ENCODE measurements at places on chromosomes 3 and 15.

DNA sequence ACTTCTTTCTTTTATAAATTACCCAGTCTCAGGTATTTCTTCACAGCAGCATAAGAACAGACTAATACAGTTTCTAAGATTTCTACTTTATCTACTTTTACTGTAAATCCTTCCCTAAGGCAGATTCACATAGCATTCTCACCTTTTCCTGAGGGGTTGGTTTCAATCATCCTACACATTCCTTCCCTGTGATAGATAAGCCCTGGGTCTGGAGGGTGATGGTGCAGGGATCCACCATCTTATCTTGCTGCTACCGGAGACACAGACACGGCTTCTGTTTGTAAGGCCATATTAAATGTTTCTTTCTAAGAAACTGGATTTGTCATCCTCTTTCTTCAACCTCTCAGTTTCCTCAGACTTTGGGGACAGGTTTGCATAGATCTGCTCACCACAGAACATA lies 6.1 kb downstream of the IQCF5 start:
- no peak for DNase-seq

GRCh38 chr3:15164340-15164739 lies 41.7 kb upstream of the CAPN7 start:
- DNase-seq: no peak

DNA sequence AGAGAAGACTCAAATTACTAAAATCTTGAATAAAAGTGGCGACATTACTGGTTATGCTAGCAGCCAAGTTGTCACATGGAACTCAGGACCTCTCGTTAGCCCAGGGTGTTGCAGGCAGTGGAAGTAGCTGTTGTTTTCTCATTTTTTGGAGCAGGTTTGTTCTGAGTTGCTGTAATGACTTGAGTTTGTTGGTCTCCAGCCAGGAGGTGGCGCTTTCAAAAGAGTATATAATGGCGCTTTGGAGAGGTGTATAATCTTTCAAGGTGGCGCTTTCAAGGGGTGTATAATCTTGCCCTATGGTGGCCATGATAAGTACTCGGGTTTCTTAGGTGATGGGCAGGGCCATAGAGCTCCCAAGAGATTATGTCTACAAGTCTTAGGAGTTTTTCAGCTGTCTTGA lies 632.7 kb downstream of the NTRK3 start:
- DNase-seq: no peak

DNA sequence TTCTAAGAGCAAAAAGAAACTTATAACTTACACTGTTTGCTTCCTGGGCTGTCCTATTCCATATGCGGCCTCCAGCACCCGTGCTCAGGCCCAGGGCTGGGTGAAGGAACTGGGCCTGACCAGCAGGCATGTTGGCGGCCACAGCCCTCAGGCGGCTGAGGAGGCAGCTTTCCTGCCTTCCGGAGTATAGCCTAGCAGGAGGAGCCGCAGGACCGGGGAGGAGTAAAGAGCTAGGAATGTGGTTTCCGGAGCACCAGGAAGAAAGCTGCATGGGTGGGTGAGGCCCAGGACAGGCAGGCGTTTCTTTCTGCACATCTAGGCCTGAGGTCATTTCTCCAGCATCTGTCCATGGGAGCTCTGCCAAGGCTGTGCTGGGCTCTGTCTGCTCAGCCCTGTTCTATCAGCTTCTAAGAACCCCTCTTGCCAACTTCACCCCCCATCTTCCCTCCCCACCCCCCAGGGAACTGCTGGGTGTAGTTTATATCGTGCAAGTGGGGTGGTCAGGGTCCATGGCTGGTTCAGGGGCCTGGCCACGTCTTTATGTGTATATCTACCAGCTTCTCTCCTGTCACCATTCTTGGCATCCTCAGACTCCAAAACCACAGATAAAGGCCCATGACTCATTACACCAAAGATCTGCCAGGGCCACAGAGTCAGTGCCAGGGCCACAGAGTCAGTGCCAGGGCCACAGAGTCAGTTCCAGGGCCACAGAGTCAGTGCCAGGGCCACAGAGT lies 7.8 kb upstream of the KIF7 start:
- DNase-seq: no peak

GRCh38 chr3:43755516-43756200 lies 64.9 kb downstream of the ABHD5 start:
- DNase-seq: peak; percentile 10

GRCh38 chr3:150742141-150742523 lies 20.8 kb downstream of the SIAH2 start:
- no peak for DNase-seq

DNA sequence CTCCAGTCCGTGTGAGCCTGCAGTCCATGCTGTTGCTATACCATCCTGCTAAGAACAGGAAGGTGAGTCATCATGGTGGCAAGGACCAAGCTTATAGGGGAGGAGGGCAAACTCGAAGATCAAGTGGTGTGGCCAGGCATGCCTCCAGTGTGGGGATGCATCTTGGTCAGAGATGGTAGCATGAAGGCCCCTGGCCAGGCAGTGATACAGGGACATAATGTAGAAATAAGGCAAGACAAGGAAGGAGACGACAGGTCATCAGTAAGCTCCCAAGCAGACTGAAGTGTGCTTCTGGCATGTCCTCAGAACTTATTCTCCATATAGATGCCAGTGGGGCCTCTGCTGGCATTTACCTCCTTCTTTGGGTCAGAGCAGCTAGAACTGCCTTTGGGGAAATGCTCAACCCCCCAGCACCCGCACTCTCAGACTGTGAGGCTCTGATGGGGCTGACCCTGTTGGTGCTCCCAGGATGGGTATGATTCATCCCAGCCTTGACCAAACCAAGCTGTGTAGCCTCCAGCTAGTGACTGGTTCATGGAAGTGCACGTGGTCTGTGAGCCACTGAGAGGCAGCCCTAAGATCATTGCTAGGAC lies 52.5 kb upstream of the ATP2B2 start:
- DNase-seq: no peak
